Muscle of leg (tissue), 16 donors: ENCODE measurements at places on chromosomes 6 and 20.

DNA sequence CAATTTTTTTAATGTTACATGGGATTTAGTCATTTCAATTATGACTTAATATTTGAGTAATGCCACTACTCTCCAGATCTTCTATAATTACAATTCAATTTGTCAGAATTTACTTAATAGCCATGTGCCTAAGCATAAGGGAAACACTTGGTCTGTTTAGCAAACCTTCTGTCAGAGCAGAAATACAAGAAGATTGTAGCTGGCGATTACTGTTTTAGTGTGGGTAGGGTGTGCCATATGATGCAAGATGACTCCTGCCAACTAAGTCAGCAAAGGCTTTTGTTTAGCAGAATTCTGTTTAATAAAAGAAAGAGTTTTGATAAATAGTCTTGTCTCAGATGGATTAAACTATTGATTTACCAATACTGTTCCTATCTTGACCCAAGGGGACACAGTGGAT, 455.4 kb downstream of the RNF144B start:
- DNase-seq, result no peak

DNA sequence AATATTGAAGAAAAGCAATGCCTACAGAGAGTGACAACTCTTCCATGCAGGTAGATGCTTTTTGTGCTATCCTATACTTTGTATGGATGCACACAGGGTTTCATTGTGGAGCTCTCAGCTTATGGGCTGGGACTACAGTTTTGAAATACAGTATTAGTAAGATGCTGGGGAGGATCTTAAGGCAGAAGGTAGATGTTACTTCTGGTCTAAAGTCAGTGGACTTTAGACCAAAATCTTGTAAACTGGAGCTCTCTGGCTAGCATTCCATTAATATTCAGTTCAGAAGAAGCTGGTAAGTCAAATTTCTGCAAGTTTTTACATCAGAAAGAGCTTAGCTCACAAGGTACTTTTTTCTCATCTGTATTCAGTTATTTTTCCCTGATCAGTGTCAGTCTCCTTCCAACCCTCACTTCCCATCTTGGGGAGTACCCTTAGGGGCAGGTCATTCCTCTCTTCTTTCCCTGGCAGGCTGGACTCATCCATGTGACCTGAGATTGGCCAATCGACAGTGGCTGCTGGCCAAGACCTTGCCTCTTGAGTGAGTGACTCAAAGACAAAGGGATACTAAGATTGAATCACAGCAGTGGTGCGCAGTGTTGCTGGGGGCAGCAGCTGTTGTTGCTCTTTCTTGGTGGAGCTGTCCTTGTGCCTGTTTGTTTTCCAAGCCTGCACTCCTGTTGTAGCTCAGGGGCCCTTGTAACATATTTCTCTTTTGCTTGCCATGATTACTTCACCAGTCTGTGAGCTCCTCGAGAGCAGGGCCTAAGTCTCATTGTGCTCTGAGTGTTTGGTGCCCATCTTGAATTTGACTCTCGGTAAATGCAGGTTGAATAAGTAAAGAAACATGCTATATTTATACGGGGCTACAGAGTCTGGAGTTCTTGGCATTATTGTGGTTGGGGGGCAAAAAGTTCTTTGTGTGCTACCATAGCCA, 2.8 kb upstream of the PHF20 start:
- peak; percentile 94 for DNase-seq

DNA sequence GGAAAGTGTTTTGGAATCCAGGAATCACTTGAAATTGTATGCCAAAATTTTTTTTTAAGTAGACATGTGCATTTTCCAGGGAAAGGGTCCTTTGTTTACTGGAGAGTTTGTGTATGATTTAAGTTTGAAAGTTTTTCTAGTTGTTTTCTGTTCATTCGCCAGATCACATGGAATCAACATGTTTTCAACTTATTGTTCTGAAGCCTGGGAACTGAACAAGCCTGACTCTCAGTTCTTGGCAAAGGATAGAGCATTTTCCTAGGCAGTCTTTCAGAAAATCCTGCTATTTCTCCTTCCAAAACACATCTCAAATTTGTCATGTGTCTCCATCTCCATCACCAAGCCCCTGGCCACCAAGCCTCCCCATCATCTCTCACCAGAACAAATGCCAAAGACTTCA, 374.8 kb downstream of the MAFB start:
- peak; percentile 96 for DNase-seq

- no peak for DNase-seq
These were observed 259.9 kb upstream of the MARCKS start for GRCh38 chr6:113597231-113597583.

DNA sequence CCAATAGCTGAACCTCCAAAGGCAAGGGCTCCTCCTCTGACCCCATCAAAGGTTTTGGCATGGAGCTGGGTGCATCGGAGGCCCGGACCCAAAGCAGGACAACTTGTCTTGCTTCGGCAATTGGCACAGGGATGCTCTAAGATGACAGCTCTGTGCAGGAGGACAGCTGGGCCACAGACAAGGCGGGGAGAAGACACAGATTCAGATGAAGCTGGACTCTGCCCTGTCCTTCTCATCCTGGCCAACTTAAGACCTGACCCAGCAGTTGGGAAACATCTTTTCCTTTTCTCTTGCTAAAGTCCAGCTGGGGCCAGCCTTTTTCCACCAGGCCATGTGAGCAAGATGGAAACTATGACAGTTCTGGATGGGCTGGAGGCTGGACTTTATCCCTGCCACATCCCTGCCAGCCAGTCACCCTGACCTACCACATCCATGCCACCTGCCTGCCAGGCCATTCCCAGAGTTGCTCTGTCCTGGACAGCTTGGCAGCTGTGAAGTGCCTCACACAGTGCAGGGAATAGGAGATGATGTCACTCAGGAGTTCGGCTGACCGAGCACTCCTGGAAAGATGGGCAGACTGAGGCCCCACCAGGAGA, 12.7 kb upstream of the PSMF1 start:
- no peak for DNase-seq

- DNase-seq, result peak; percentile 5
These were observed 10.4 kb downstream of the TGM6 start for GRCh38 chr20:2390951-2391675.

- no peak for DNase-seq
These were observed 399.8 kb downstream of the HTR1B start for GRCh38 chr6:77063494-77063893.

DNA sequence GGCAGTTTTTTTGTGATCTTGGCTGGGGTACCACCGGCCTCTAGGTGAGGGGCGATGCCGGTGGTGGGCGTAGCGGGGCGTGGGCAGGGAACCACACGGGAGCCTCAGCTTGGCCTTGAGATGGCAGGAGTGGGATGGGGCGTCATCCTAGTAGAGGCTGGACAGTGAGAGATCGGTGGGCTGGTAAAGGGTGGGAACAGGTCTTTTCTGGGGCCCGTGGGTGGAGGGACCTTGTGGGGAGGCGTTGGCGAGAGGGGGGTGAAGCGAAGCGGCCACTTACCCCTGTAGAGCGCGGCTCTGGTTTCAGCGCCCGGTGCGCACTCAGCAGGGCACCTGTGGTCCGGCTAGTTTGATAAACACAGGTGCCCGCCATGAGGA, 12.0 kb downstream of the ITPR3 start:
- no peak for DNase-seq

- DNase-seq, result no peak
These were observed 40.9 kb upstream of the CCN6 start for GRCh38 chr6:112013051-112013450.

GRCh38 chr6:130525408-130525807, 159.6 kb downstream of the TMEM200A start:
- peak; percentile 34 for DNase-seq

- no peak for DNase-seq
These were observed 779 bp upstream of the KCNG1 start for GRCh38 chr20:51023617-51024155.

GRCh38 chr20:20255099-20255498, 112.8 kb upstream of the INSM1 start:
- DNase-seq, result peak; percentile 36

- DNase-seq, result no peak
These were observed 139.9 kb upstream of the SLC22A23 start for GRCh38 chr6:3596766-3597165.
